ENCODE measurements at places on chromosomes 1 and 21.

DNA sequence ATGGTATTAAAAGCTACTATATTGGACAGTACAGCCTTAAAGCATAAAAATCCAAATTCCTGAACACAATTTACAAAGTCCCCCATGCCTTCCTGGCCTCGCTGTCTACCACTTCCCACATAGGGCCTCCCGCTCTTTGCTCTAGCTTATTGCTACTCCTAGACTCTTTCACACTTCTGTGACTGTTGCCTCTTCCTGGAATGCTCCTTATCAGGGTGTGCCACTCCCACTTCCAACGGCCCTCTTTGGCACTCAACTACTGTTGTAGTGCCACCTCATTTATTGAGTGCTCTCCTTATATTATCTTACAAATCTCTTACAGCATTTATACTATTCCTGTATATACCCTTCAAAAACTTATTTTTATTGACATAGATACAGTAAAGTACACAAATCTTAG, 4.8 kb downstream of the SARS1 start:
- DNase-seq: peak; percentile 45

- peak; percentile 79 for DNase-seq
Observed at GRCh38 chr1:32933742-32934322, 30.8 kb downstream of the RNF19B start.

DNA sequence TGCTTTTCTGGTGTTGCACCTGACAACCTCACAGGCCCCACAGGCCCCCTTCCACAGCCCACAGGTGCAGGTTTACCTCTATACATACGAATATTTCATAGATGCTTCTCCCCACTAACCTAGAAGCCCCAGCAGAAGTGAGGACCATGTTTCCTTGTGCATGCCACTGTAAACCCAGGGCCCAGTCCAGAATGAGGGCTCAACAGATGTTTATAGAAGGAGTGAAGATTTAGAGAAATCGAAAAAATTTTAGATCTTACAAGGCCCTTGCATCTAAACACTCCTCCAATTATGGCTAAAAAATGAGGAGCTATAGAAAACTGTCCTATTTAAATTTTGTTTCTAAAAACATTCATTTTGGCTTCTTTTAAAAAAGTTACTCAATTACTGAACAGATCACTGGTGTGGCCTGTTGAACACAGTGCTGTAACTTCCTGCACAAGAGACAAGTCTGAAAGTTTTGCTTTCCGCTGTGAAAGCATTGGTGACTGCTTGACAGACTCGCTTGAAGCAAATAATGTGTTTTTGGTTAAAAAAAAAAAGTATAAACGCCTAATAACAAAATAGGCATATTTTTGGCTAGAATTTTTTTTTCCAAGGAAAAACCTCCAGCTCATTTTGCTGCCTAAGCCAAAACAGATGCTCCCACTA, 1.2 kb downstream of the ABCB10 start:
- DNase-seq: no peak

DNA sequence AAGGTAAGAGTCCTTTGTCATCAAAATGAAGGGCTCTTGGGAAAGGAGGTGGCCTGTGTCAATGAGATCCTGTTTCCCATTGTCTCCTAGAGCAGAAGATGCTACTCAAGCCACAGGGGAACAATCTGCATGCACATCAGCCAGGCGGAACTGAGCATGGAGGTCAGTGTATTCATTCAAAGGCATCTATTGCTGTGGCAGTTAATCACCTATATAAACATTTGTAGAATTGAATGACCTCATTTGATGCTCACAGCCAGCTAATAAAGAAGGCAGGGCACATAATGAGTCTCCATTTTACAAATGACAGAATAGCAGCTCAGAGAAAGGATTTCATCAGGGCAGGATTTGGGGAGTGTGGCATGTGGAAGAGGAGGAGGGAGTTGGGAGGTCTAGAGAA, 5.7 kb upstream of the FYB2 start:
- DNase-seq: no peak

- no peak for DNase-seq
Observed at GRCh38 chr1:6225651-6226050, 10.1 kb downstream of the ICMT start.

GRCh38 chr1:226685196-226685820, 53.8 kb downstream of the ITPKB start:
- no peak for DNase-seq

- no peak for DNase-seq
Observed at GRCh38 chr21:38917043-38917774, 111.5 kb downstream of the ETS2 start.

DNA sequence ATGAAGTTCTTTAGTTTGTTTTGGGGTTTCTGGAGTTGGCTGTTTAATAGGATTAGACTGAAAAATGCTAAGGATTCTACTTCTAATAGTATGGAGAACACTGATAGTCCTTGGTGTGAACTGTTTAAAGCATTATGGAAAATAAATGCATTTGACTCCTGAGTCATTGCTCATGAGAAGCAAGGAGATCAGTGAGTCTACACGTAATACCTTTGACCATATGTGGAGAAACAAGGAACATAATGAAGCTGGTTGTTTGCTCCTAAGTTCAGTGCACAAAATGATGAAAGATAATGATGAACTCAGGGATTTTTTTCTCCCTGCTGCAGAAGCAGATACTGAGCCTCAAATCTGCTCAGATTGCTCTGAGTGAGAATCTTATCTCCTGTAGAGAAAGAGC, 158.9 kb upstream of the COL11A1 start:
- DNase-seq: no peak

DNA sequence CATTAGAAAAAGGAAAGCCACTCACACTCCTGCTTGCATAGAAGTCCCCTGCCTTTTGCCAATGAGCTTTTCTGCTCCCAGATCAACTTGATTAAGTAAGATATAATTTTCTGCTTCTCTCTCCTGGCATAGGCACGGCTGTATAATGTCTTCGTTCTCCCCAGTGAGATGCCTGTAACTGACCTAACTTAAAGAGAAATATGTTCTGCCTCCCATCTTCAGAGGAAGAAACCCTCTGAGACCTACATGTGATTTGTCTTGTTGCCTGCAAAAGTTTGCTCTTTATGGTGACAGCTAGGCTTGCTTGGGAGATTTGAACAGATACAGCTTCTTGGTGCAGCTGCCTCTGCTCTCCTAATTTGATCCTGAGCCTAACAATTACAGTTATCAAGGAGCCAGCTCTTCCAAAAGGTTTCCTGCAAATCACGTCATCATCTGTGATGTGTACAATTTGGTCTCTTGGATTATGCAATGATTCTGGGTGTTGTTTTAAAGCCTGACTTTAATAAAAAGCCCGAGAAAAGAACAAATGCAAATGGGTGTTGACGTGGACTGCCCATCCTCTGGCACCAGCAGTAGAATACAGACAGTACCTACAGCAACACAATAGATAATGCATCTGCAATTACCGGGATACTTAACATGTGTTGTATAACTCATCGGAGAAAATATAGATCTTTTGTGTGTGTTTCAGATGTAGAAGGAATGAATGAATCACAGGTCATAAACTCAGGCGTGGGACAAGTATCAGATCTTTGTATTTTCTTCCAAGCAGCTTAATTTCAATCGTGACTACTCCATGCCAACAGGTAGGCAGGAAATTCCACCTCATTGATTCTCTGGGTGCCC, 76.2 kb upstream of the KAZN start:
- DNase-seq: peak; percentile 13

DNA sequence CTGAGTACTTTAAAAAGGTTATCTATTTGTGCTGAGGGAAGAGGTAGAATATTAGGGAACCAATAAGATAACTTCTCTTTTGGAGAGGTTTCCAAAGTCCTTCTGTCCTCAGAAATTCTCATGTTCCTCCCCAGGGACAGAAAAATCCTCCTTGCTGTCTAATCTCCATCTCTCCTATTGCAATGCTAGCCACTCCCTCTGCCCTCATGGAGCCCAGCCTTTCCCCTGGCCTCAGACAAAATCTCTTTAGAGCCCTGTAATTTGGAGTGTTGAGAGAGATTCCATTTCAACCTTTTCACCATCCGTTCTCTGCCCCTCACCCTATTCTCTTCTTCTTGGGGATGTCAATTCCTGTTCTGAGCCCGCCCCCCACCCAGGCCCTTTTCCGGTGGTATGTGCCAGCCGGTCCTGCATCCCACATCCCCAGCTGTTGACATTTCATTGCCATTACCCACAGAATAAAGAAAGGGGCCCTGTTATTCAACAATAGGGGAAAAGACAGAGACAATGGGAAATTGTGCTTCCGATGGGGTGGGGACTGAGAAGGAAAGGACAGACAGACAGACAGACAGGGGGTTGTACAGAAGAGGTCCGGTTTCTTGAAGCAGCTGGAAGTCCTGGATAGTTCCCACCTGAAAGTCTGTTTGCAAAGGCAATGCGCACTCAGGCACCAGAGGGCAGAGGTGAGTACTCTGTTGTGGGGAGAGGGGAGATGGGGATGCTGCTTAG, at the start of gene HAPLN2:
HAPLN2 (plus strand) TSS at position 563 of the 729 bp plus-strand sequence. CDS start 4,076 bp downstream, outside the sequence.
- no peak for DNase-seq

DNA sequence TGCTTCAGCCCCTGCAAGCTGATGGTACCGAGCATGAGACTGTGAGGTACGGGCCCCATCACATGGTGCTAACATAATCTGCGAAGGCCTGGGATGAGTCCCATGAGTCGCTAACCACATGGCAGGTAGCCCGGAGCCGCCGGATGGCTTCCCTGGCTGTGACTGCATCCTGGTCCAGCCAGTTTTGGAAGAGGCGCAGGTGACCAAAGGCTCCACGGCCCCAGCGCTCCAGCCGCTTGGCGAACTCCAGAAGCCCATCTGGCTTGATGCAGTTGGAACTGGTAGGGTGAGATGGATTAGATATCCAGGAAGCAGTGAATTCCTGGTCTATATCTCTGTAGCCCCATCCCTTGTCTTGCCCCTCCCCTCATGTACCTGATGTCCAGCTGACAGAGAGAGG, 24.6 kb downstream of the LRRC41 start:
- DNase-seq: peak; percentile 58

DNA sequence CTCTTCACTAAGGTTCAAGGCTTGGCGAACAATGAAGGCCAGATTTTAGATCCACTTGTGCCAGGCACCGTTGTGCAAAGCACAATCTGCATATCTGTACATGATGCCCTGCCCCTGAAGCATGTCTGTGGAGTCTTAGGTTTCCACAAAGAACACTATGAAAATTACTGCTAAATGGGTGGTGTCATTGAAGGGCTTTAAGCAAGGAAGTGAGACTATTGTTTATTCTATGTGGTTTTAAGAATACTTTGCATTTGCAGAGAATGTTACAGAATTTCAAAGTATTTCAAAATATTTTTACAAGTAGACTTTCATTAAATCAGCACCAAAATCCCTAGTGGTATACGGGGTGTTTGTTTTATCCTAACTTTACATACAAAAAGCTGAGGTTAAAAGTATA, 8.8 kb downstream of the TSEN15 start:
- no peak for DNase-seq

- no peak for DNase-seq
Observed at GRCh38 chr21:31008355-31008754, 29.9 kb downstream of the KRTAP19-8 start.

All from A172 (cell line).